ENCODE measurements at places on chromosomes 13 and 19.

- no peak for DNase-seq
These were observed 8.0 kb downstream of the ZNF551 start for GRCh38 chr19:57689750-57690149.

- no peak for DNase-seq
These were observed 29.1 kb downstream of the DHX34 start for GRCh38 chr19:47378246-47378645.

DNA sequence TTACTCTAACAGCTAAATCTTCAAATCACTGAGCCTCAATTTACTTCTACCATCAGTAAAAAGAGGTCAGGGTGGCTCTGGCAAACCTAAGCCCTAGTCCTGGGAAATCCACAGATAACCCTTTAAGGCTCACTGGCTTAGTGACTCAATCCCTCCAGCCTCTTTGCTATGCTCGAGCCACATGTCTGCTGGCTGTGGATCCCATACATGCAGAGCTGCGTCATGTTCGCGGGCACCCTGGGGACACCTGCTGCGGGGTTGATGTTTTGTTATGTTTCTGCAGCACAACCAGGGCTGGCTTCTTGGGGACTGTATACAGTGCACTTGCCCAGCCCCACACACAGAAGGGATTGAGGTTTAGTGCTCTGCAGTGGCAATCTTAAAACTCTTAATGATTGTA, 41.6 kb upstream of the C13orf42 start:
- no peak for DNase-seq

- DNase-seq, result peak; percentile 14
These were observed 1077.7 kb upstream of the SLC10A2 start for GRCh38 chr13:104143760-104144416.

DNA sequence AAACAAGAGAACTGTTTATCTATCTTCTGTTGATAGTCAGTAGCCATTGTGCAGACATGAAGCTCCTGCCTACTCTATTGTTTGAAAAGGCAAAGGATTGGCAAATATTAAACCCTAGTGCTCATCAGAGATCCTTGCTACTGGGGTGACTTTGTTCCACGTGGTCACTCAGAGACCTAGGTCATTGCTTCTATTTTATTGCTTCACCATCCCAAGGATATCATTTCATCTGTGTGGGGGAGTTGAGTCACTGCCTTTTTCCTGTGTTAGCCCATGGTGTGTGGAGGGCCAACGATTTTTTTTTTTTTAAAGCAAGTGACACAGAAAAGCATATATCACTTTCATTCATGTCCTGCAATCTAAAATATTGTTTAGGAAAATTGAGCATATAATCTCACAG, 254.1 kb upstream of the RXFP2 start:
- no peak for DNase-seq

DNA sequence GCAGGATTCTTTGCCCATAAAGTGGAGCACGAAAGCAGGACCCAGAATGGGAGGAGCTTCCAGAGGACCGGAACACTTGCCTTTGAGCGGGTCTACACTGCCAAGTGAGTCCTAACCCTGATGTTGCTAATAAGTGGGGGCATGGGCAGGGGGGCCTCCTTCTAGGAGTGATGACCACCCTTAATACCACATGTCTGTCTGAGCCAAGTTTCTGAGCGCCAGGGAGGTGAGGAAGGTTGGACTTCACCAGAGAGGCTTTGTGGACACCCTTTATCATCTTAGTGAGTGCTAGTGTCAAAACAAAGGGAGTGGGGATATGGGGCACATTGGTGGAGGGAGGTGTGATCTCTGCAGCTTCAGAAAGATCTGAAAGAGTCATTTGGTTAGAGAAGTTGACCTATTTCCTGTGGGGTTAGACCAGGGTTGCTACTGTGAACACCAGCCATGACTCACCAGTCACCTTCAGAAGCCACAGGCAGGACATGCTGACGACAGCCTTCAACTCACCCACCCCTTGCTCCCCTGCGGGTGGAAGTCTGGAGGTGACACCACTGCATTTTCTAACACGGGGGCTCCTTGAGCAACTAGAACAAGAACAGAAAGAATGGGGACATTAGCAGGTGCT, 8.8 kb downstream of the ALOX5AP start:
- DNase-seq, result no peak

DNA sequence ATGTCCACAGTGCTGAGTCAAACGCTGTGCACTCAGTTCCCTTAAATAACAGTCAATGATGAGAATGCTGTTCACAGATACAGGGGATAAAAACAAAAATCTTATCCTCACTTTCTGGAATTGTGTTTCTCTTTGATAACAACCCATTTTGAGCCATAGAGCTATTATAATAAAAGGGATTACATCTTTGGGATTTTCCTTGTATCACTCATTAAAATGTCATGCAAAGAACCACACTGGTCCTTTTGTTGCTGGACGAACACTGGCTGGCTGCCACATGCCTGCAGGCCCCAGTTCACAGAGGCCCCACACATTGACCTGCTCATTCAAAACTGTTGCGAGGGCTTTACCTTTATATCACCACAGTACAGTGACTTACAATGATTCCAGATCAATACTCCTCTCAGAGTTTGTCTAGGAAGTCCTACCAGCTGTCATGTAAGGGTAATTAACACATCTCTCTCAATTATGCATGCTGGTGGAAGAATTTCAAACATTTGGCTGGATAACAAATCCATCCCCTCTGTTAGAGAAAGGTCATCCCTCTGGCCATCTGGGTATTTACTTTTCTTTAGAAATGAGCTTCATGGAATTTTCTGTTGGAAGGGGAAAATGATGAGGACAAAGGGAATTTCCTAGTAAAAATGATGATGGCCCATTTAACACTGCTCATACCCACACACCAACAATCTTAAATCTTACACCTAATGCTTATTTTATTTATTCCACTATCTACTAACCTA, 85.9 kb downstream of the MBNL2 start:
- no peak for DNase-seq

DNA sequence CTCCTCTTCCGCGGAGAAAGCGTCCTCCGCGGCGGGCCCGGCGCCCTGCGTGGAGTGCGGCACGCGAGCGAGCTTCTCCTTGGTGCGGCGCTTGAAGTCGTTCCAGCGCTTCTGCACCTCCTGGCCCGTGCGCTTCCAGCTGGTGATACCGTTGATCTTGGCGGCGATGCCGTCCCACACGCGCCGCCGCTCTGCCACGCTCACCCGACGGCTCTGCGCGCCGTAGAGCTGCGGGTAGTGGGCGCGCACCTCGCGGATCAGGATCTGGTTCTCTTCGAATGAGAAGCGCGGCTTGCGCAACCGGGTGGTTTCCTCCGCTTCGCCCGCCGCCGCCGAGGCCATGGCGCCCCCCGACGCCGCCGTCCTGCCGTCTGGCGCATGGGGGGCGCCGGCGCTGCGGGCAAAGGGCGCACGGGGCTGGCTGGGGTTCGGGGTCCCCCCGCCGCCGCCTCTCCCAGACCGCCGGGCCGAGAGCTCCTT, 941 bp downstream of the MYPOP start:
- peak; percentile 38 for DNase-seq

DNA sequence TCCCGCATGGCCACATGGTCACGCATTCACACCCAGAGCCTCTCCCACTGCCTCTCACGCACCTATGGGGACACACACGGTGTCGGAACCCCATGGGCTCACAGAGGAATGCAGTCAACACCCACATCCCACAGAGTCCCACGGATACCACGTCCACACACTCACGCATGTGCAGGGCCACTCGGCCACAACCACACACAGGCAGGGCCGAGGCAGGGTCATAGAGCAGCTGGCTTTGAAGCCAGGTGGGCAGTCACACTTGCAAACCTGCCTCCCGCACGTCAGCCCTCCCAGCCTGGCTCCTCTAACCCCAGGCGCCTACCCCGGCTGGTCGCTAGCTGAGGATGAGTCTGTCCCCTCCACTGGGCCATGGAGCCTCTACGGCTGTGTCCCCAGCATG, 8.1 kb downstream of the ERCC2 start:
- no peak for DNase-seq

DNA sequence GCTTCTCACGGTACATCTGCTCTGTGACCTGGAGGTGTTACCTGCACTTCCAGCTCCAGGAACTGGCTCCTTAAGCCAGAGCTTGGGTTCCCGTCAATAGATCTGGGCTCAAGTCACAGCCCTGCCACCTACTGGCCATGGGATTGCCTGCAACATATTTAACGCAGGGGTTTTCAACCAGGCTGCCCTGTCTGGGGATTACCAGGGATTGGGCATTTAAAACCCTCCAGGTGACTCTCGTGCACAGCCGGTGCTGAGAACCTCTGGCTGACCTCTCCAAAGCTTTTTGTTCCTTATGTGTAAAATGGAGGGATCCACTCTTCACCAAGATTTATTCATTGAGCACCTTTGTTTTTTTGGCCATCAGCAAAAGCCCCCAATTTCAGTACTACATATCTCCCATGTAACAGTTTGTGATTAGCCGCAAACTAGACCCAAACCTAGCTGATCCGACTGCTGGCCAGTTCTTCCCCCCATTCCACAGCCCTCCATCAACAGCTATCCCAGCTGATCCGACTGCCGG, 76.6 kb upstream of the STK24 start:
- peak; percentile 88 for DNase-seq

DNA sequence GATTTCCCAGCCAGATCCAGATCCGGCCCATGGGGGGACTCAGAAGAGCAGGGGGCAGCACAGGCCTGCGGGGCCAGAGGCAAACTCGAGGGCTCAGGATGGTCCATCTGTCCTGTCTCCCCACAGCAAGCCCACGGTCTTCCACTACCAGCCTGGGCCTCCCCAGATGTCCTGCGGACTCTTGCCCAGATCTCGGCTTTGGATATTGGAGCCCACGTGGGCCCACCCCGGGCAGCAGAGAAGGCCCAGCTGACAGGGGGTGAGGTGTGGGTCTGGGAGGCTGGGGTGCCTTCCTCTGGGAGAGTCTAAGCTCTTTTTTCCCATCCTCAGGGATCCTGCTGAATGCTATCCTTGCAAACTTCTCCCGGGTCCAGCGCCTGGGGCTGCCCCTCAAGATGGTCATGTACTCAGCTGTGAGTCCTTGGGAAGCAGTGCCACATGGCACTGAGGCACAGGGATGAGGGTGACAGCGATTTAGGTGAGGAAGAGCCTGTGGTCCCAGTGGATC, 3.4 kb downstream of the ACP4 start:
- no peak for DNase-seq

GRCh38 chr19:42054205-42054604, 15.8 kb downstream of the GRIK5 start:
- DNase-seq, result no peak

DNA sequence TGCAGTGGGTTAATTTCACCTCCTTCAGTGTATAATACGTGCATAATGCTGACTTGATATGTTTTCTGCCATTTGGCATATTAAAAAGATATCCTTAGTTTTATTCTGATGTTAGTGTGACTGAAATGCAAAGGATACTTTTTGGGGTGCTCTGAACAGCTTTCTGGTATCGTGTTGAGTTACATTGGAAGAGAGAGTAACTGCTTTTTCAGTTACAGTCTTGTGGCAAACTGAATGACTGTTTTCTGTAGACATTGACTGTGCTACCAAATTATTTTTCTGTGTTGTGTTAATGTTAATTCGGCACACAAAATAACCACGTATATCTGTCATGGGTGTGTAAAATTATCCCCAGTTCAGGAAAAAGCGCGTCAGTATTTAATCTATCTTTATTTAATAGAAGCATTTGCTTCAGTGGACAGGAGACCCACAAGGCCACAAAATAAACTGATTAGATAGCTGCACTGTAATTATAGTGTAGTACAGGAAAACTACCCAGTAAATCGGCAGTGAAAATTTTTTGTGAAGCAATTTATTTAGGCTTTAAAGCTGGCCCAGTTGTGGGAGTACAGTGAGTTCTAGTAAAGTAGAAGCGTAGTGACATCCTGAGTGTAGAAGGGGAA, 2.5 kb downstream of the URI1 start:
- DNase-seq, result no peak

DNA sequence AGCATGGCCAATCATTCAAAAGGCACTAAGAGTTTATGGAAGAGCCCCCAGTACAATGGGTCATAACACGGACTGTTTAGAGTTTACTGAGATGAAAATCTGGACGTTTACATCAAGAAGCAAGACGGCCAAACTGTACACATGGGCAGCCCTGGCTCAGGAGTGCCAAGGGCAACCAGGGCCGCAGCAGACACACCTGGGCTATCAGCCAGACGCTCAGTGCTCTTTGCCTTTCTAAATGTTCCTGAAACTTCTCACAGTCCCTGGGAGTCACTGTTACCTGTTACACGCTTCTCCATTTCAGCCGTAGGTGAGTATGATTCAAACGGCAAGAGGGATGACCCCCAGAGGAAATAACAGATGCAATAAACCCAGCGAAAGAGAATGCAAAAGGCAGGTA, 64.5 kb downstream of the ABCC4 start:
- no peak for DNase-seq

DNA sequence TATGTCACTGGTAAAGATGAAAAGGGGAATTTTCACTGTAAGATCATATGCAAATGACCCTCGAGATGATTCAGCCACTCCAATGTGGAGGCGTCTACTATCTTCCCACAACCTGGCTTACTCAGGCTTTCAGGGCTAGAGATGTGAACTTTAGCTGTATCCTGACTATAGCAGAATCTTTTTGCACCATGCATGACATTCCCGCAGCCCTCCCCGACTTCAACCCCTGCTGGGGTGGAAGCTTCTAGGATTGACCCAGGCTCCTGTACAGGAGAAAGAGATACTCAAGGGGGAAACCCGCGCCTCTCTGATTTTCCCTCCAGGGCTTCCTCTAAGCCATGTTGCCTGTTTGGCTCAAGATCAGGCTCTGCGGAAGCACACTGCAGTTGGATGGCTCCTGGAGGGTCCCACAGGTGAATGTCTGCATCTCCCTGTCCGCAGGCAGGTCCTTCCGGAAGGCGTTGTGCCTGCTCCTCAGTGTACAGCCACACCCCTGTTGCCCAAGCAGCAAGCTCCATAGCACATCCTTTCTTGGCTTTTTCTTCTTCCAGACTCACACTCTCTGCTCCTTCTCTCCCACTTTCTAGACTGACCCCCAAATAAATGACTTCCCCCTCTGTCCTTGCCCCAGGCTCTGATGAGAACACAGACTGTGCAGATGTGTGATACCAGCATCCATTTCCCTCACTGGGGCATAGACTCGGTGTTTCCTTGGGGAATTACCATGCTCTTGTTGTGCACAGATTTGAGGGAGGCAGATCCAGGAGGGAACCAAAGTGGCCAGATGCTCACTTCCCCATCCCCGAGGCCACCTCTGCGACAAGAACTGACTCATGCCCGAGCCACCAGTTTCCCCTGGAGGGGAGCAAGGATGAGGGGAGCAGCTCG, 29.1 kb upstream of the POP4 start:
- no peak for DNase-seq

DNA sequence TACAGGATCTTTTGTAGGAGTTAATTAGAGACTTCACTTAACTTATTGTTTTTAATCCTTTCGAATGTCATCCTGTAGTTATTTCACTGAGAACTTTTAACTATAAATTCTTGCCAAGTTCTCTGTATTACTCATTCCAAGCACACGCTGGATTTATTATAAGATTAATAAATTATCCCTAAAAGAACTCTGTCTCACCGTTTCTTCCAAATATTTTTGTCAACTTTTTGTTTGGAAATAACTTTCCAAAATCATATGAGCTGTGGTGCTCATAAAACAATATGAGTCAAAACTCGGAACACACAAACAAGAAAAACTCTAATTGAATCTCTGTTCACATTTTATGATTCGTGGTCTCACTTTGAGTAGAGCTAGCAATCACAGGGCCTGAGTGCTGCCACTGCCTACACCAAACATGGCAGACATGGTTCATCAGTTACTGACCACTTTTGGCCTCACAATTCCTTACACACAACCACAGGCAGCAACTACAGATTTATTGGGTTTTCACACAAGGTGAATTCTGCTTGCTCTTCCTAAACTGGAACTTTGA, 412.0 kb downstream of the FGF14 start:
- no peak for DNase-seq

- DNase-seq, result no peak
These were observed 13.6 kb upstream of the ZNF611 start for GRCh38 chr19:52748336-52748950.

Measured in WTC11 (cell line).